ENCODE measurements at places on chromosomes 13 and 19. TPM values are rescaled to one million over a fixed set of nuclear protein-coding genes. Genes with fewer than 3 reads are reported as not detected.

GRCh38 chr13:73820688-73821087 lies 313.5 kb downstream of the KLF12 start:
- no peak for DNase-seq

The CDKN2D gene
- polyA plus RNA-seq: 167 TPM

The PNKP gene
- 53.5 TPM for polyA plus RNA-seq

The CPB2 gene
- polyA plus RNA-seq: 0.16 TPM

The PBX4 gene
- polyA plus RNA-seq: 13.6 TPM
